ENCODE measurements at places on chromosomes 16 and 17. TPM values are rescaled to one million over a fixed set of nuclear protein-coding genes. Genes with fewer than 3 reads are reported as not detected.
A peak's percentile ranks its signal among the peaks of the same experiment; 100 is the strongest.

Gene FOXK2
- polyA plus RNA-seq = 19.5 TPM

GRCh38 chr16:79899316-79899715, 298.8 kb upstream of the MAF start:
- no peak for DNase-seq

Gene GUCY2D
- 0.02 TPM for polyA plus RNA-seq

Gene CTF1
- 2.5 TPM for polyA plus RNA-seq

DNA sequence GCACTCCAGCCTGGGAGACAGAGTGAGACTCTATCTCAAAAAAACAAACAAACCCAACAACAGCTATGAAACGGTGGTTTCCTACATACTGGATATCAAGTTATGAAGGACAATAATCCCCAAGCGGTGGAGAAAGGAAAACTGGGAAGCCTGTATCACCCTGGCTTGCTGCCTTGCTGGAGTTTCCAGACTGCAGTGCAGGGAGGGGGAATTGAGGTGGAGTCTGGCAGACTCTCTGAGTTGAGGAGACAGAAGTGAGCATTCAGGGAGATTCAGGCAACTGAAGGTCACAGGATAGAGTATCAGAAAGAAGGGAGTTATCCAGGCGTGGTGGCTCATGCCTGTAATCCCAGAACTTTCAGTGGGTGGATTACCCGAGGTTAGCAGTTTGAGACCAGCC, 11.9 kb downstream of the QRICH2 start:
- no peak for DNase-seq

- DNase-seq = no peak
These were observed 15.3 kb downstream of the CREBBP start for GRCh38 chr16:3865241-3865640.

Gene CLEC18C
- polyA plus RNA-seq = 1.3 TPM

- no peak for DNase-seq
These were observed 9.8 kb downstream of the RNF166 start for GRCh38 chr16:88696441-88696840.

Gene C16orf92
- not detected for polyA plus RNA-seq

DNA sequence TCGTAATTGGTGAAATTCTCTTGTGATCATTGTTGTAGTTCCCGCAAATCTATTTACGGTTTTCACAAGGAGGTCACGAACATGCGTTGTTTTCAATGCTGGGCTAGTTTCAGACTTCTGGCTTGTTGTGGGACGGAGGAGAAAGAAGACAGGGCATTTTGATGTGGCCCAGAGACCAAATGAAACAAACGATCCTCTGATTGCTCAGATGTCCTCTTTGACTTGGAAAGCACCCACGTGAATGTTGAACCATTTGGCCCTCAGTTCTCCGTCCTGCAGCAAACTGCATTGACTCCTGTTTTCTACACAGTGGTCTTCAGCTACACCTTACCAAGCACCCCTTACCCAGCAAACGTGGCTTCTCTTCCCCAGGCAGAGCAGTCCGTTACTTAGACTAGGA, 391.0 kb downstream of the WWOX start:
- DNase-seq = no peak

- no peak for DNase-seq
These were observed at the start of gene PLCD3 for GRCh38 chr17:45132320-45132571. TSS of gene PLCD3 (minus strand) at chr17:45132515. CDS start at chr17:45132410, 105 bp downstream.

Gene PABPN1L
- polyA plus RNA-seq = 0.63 TPM

DNA sequence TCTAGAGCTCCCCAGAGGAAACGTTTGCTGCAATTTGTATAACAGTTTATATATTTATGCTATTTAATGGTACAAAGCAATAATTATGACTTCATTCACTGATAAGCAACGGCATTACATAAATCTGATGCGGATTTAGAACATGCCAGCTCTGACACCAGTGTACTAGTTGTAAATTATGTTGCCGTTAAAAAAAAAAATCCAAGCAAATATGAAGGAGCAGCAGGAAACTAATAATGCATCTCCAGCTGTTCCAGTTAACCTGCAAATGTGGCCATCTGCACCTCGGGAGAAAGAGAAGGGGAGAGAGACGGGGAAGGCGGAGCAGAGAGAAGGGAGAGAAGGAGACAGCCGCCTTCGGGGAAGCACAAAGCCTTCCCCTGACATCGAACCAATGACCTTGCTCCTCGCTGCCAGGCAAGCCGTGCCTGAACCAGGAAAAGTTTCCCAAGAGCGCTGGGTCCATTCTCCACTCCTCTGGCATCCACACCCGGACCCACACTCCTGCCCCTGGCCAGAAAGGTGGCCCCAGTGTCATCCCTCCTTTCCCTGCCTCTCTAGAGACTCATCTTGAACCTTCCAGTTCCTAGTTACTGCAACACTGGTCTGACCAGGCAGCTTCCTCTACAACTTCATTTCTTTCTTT, 174.8 kb downstream of the C16orf78 start:
- DNase-seq = no peak

Gene RAB26
- polyA plus RNA-seq = 255 TPM

DNA sequence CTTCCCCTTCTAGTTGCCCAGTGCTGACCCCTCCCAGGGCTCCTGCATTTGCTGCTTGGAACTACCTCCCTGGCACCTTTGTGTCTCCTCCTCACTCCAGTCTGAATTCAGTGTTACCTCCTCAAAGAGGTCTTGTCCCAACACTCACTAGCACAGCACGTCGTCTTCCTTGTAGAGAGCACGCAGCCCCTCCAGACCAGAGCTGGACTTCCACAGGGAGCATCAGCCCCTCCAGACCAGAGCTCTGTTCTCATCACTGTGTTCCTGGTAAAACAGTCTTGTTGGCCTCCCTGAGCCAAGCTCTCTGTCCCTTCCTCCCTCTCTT, 27.8 kb upstream of the MGAT5B start:
- no peak for DNase-seq

- DNase-seq = no peak
These were observed 3.9 kb upstream of the SOX9 start for GRCh38 chr17:72116661-72117521.

Gene SCIMP
- 0.34 TPM for polyA plus RNA-seq

Gene PNMT
- 3.0 TPM for polyA plus RNA-seq

Gene ARL6IP1
- polyA plus RNA-seq = 82.3 TPM

- no peak for DNase-seq
These were observed 7.5 kb downstream of the ZSCAN10 start for GRCh38 chr16:3091551-3091950.

Gene HEATR3
- 6.5 TPM for polyA plus RNA-seq

DNA sequence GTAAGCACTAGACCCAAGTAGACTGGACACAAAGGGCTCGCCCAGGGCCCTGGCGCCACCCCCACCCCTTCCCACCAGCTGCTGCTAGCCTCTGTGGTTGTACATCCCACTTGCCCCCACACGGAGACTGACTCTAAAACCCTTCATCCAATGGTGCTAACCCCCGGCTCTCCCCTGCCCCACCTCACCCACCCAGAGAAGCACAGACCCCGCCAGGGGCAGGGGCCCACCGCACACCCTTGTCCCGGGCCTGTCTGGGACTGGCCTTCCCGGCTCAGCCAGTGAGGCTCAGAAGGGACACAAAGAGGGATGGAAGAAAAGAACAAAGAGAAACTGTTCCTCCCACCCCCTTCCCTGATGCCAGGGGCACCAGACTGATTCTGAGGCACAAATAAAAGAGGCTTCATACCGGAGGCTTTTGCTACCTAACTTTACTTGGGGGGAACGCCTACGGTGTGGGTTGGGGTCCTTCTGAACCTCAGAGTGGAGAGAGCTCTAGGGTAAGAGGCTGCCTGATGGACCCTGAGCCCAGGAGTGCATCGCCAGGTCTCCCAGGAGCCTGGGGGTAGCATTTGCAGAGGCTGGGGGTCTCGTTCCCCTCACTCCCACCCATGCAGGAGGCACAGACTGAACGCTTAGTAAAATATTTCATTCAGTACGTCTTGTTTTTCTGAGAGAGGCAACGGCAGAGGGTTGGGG, 8.2 kb downstream of the CORO6 start:
- DNase-seq = no peak

GRCh38 chr17:15928286-15928785, 16.6 kb upstream of the ADORA2B start:
- DNase-seq = no peak

Gene TNFRSF13B
- polyA plus RNA-seq = not detected

DNA sequence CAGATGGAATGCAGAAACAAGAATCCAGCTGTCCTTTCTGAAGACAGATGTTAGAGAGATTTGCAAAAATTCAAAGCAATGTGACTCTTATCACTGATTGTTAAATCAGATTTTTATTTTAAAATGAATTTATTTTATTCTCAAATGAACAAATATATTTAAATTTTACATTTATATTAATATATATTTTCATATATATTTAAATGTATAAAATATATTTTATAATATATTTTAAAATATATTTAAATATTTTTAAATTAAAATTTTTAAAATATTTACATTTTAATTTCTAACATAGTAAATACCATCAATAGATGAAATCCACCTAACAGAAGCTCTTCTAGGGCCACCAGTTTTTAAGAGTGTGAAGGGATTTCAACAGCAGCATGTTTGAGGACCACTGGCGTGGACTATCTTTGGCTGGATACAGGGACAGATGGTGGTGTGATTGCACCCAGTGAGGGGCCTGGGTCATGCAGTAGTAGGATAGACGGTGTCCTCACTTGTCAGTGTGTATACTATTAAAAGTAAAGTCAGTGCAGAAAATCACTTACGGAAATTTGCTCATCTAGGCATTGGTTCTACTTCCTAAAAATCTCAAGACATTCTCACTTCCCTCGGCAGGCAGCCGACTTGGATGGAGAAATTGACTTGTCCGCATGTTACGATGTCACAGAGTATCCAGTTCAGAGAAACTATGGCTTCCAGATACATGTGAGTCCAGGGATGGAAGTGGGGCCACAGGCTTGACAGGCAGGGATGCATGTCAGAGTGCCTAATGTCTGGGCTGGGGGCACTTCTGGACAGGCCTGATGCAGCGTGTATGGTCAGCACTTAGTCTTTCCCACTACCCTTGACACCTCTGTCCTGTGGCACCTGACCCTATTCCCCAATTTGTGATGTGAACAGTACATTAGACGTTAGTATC, 56.3 kb downstream of the PLD6 start:
- no peak for DNase-seq

DNA sequence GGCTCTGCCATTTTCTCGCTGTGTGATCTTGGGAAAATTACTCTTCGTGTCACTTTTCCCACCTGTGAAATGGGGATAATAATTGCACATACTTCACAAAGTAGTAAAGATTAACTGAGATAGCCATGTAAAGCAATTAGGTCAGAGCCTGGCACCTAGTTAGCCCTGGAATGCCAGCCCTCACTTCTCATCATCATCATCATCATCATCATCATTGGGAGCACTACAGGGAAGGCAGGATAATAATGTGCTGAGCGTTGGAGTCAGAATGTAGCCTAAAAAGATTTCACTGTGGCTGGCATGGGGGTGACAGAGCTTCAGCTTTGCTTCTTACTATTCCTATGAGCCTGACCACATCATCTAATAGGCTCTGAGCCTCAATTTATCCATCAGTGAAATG, 362.6 kb downstream of the TOX3 start:
- no peak for DNase-seq

Gene OR4D1
- not detected for polyA plus RNA-seq

DNA sequence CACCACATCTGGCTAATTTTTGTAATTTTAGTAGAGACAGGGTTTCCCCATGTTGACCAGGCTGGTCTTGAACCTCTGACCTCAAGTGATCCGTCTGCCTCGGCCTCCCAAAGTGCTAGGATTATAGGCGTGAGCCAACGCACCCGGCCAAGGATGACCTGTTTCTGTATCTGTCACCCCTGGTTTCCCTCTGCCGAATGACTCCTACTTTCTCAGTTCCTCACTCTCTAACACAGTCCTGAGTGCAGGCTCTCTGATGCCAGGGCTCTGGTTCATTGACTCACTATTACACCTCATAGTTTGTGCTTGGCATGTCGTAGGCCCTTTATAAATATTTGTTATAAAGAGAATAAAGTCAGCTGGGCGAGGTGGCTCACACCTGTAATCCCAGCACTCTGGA, 10.7 kb upstream of the PRPF8 start:
- DNase-seq = no peak

Gene MLYCD
- 5.4 TPM for polyA plus RNA-seq

Gene NPIPB8
- polyA plus RNA-seq = not detected

GRCh38 chr17:17919169-17920107, 52.8 kb downstream of the TOM1L2 start:
- peak; percentile 69 for DNase-seq

DNA sequence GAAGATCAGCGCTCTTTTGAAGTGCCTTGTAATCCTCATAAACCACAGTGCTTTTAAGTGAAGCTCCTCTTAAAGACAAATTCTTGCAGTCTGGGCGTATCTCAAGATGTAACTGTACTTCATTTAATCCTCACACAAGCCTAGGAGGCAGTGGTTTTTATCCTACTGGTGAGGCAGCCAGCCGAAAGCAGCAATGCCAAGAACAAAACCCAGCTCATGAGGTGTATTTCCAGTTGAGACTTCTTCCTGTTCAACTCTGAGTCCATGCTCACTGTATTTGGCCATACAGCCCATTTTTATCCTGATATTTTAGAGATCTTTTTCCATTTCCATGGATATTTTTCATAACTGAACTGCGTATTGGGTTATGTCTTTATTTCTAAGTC, 13.7 kb downstream of the CTRB2 start:
- DNase-seq = no peak

Gene GP1BA
- polyA plus RNA-seq = 0.11 TPM

Gene USP43
- 4.6 TPM for polyA plus RNA-seq

DNA sequence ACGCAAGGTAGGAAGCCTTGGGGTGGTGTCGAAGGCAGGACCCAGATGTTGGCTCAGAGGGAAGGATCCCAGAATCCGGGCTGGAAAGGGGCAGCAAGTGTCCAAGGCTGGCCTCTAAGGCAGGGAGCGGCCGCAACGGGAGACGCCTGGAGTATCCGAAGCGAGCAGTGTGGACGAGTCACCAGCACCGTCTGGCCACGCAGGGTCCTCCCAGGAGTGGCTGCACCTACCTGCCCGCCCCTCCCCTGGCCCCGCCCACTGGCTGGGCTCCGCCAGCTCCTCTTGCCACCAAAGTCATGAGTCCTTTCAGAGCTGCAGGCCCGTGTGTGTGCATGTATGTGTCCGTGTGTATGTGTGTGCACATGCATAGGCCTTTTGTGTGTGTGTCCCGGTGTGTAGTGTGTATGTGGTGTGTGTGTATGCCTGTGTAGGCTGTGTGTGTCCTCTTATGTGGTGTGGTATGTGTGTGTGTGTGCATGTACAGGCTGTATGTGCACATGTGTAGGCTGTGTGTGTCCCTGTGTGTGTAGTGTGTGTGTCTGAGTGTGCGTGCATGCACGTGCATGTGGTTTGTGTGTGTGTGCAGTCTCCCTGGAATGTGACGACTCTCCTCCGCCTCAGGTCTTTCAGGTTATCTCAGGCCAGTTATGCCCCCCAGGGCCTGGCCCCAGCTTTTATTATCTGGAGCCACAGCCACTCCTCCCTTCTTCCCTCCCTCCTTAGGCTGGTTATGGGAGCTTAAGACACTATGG, at the start of gene PRSS8:
TSS of gene PRSS8 (minus strand) at position 193 of the 752 bp plus-strand sequence. CDS start 229 bp downstream, outside the sequence.
- peak; percentile 94 for DNase-seq

GRCh38 chr16:14405611-14406537, 224.2 kb downstream of the PARN start:
- peak; percentile 66 for DNase-seq

Gene ODAD4
- polyA plus RNA-seq = 1.2 TPM
